ENCODE measurements at places on chromosomes 7 and 10.

GRCh38 chr10:103967448-103968071, 620 bp downstream of the SLK start:
- DNase-seq = peak; percentile 34

GRCh38 chr10:130430852-130431704, 294.9 kb downstream of the GLRX3 start:
- DNase-seq = no peak

DNA sequence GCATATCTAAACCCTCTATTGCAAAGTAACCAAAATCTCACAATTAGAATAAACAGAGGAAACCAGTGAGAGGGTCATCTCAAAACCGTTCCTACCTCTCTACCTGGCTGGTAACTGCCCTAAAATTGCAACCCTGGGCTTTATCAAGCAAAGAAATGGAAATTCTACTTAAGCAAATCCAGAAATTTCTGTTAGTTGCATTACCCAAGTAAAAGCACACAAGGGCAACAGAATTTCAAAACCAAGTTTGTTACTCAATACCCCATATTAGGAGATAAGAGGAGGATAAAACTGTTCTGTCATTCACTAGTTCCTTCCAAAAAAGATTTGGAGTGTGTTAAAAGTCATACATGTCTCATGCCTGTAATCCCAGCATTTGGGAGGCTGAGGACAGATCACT, 195.3 kb downstream of the FAM107B start:
- no peak for DNase-seq

GRCh38 chr7:57348646-57349269, 101.2 kb upstream of the ZNF716 start:
- no peak for DNase-seq

- peak; percentile 15 for DNase-seq
Measured at GRCh38 chr10:88209837-88210561, 346.6 kb downstream of the PTEN start.

DNA sequence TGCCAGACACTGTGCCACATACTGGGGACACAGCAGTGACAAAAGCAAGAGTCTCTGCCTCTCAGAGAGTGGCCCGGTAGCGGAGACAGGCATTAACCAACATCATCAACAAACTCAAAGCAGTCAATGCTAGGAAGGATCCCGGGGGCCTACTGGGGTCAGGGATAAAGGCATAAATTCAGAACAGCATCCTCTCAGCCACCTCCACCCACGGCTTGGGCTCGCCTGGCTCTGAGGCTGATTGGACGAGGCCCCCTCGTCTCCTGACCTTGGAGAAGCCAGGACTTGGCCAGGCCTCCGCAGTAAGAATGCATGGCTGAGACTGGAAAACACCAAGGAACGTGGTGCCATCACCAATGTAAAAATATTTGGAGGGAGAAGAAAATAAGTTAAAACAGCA, 102.1 kb downstream of the ARHGAP22 start:
- no peak for DNase-seq

GRCh38 chr7:157508477-157508881, 171.7 kb downstream of the DNAJB6 start:
- no peak for DNase-seq

- DNase-seq = no peak
Measured at GRCh38 chr10:85147346-85148250, 819.2 kb downstream of the CCSER2 start.

- DNase-seq = no peak
Measured at GRCh38 chr10:527416-527815, 162.1 kb downstream of the DIP2C start.

- peak; percentile 81 for DNase-seq
Measured at GRCh38 chr10:94076325-94076841, 82.7 kb downstream of the PLCE1 start.

GRCh38 chr10:119567978-119568377, 25.5 kb upstream of the RGS10 start:
- no peak for DNase-seq

- DNase-seq = no peak
Measured at GRCh38 chr7:155469-155900, 36.9 kb upstream of the FAM20C start.

DNA sequence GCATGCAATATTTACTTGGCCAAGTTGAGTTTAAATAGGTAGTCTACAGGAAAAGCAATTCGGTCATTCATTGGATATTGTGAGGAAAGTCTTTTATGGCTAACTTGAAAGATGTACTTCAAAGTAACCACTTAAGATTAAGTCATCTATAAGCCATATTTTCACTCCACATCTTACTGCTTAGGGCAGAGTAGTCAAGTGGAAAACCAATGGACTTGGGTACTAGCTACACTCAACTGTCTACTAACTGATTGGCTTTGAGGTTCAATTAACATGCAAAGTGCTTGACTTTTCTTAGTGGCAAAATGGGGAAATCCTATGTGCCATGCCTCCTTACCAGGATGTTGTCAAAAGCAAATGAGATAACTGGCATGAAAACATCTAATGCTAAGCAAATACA, 51.0 kb downstream of the CAV1 start:
- no peak for DNase-seq

DNA sequence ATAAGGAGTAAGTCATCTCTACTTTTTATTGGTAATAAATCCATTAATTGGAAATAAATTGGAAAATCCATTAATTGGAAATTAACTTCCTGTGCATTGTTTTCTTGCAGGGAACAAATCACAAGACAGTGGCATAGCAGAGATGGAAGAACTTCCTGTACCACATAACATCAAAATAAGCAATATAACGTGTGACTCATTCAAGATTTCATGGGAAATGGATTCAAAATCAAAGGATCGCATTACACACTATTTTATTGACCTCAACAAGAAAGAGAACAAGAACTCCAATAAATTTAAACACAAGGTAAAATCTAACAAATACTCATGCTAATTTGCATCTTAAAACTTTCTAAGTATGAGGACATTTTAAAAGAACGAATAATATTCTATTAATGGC, 57.8 kb downstream of the PHYHIPL start:
- peak; percentile 43 for DNase-seq

GRCh38 chr7:47766126-47766525, 182.1 kb downstream of the PKD1L1 start:
- no peak for DNase-seq

- no peak for DNase-seq
Measured at GRCh38 chr7:127937066-127937680, 94.1 kb downstream of the LRRC4 start.

DNA sequence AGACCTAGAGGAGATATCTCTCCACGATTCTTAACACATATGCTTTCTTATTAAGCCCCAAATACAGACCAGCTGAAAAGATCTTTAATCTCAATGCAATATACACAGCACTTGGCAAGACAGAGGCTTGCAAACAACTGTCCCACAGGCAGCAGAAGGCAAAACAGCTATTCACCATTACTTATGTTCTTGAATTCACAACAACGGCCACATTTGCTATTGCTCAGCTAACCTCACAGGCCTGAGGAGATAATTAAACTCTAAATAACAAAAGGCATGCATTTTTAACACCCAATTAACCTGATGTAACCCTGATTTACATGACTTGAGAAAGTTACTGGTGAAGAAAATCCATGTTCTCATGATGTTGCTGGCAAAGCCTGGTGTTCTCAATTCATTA, 216.4 kb downstream of the CRPPA start:
- no peak for DNase-seq

- no peak for DNase-seq
Measured at GRCh38 chr7:26117142-26117807, 34.7 kb upstream of the NFE2L3 start.

DNA sequence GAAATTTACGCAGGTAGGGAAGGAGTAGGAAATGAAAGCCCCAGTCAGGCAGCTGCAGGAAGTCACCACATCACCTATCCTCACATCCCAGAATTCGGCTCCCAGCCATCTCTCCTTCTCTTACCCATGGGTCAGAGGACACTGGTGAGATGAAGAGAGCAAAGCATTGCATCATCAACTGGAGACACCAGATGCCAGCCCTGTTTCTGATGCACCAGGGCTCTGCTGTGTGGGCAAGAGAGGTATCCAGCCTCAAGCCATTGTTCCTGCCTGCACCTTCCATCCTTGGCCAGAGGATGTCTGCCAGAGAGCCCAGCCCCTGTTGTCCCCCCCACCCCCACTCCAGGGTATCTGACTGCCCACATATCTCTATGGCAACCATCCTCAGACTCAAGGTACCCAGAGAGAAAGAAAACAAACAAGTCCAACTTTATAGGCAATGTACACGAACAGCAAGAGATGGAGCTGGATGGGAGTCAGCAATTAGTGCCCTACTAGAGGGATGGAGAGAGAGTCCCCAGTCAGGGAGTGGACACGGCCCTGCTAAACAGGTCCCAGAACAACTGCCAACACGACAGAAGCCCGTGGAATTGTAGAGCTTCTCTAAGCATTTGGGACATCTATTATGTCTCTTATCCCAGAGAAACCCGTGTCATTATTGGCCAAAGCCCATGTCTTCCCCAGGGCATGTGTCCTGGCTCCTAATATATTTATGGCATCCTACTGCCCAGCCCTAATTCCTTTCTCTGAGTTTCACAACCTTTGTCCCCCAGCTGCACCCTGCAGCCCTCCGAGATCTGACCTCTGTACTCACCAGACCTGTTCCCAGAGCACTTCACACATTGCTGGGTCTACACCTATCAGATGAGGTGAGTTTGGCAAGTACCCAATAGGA, 2.8 kb downstream of the CAMK2G start:
- DNase-seq = no peak

GRCh38 chr7:44930921-44931320, 45.6 kb upstream of the PURB start:
- DNase-seq = no peak

- DNase-seq = no peak
Measured at GRCh38 chr7:85669225-85669624, 482.4 kb upstream of the SEMA3D start.

- no peak for DNase-seq
Measured at GRCh38 chr10:102945962-102946361, 27.9 kb downstream of the CNNM2 start.

- DNase-seq = no peak
Measured at GRCh38 chr7:70446448-70447143, 685.3 kb upstream of the GALNT17 start.

DNA sequence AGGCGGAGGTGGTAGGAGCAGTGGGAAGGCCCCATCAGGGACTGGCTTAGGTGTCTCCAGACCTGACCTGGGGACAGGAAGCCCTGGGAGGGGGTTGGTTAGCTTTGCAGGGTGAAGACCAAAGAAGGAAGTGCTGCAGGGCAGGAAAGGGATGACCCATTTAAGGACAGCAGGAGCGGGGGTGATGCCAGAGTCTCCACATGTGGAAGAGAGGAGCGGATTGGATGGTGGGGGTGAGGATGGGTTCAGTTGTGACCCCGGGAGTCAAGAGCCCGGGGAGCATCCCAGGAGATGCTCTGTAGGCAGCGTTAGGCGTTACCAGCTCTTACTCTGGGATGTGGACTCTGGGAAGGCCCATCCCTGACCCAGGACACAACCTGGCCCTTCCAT, 3.1 kb upstream of the LDB3 start:
- no peak for DNase-seq

DNA sequence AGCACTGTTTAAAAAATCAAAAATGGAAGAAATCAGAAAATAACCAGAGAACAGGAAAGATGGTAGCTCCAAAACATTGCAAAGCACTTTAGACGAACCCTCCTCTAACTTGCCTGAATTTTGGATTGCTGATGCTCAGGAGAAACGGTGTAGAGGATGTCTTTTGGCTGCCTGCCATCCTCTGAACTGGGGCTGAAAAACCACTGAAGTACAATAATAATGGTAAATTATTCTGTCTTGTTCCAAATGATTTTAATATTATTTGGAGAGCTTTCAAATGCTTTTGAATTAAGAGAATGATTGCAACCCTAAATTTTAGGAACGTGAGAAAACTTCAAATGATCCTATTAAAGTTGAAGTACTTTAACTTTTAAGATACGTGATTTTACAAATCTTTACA, 167.3 kb upstream of the SLC13A1 start:
- no peak for DNase-seq

- no peak for DNase-seq
Measured at GRCh38 chr10:74900297-74900696, 73.9 kb downstream of the KAT6B start.

- DNase-seq = no peak
Measured at GRCh38 chr10:43304079-43304686, 37.3 kb upstream of the RASGEF1A start.

DNA sequence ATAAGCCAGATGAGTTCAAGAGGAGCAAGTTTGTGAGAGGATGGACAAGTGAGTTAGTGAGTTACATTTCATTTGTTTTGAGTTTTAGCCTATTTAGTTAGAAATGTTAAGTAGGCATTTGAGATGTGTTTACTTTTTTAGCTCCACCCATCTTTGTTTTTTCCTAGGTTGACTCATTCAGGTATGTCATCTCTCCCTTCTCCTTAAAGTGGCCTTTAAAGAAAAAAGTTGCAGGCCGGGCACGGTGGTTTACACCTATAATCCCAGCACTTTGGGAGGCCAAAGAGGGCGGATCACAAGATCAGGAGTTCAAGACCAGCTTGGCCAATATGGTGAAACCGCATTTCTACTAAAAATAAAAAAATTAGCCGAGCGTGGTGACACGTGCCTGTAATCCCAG, 71.2 kb downstream of the BMPR1A start:
- DNase-seq = no peak

GRCh38 chr7:102258749-102259107, 27.9 kb upstream of the SH2B2 start:
- DNase-seq = no peak

DNA sequence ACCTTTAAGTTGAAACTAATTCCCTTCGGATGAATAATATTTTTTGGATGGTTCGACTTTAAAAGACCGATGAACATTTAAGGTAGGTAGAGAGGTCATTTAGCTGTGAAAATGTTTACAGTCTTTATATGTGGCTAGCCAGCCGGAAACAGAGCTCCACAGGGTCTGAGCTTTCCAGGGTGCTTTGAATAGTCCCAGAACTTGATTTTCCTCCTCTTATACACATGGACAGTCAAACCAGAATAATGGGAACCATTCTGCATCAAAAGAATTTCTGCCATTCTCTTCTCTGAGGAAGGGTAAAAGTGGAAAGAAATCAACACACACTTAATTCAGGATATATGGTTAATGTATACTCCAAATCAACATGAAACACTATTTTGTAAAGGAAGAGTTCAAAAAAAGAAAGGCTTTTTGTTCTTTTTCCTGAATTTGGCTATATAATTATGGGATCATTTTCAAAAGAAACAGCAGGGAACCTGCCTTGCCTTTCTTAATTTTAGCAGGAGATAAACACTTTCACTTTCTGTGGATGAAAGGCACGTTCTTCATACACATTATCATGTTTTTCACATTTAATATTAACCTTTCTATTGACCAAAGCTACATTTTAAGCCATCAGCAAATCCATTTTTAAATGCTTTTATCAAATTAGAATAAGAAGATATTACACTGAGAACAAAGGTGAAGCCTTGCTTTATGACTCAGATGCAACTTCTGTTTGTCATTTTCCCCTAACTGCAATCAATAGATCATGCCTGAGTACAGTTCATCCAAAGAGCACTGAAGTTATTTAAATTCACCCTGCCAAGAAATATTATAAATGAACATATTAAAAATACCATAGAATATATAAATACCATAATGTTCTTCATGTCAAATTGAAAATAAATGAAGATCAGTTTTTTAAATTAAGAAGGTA, 307.3 kb downstream of the THSD7A start:
- DNase-seq = no peak

GRCh38 chr10:52785418-52785817, 12.8 kb upstream of the MBL2 start:
- no peak for DNase-seq

- peak; percentile 79 for DNase-seq
Measured at GRCh38 chr10:130179640-130180039, 43.4 kb downstream of the GLRX3 start.
